Effector CD8-positive, alpha-beta T cell (primary cell): ENCODE measurements at places on chromosomes 7 and 10.

DNA sequence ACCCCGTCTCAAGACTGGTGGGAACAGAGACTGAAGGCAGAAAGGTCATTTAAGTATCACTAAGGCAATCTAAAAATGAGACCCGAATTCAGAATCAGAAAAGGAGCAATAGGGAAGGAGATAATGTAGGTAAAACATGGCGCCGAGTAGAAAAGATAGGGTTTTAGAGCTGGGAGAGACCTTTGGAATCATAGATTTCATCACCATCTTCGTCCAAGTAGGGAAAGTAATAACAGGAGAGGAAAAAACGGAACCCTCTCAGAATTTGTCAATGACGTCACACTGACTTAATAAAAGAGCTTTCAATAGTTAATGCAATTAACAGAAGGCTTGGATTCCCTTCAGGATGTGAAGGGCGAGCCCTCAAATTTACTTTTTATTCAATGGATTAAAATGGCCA lies 1.0 kb upstream of the UBN2 start:
- DNase-seq, result no peak

- DNase-seq, result no peak
These were observed 28.6 kb downstream of the VCL start for GRCh38 chr10:74026428-74027015.

GRCh38 chr10:12214093-12214492 lies 18.1 kb downstream of the CDC123 start:
- DNase-seq, result no peak

- no peak for DNase-seq
These were observed 63.5 kb downstream of the SAMD9 start for GRCh38 chr7:93053949-93054943.

GRCh38 chr10:99775850-99776249 lies 6.6 kb upstream of the ABCC2 start:
- no peak for DNase-seq

GRCh38 chr7:135774284-135774683 lies 25.7 kb upstream of the FAM180A start:
- DNase-seq, result no peak

- no peak for DNase-seq
These were observed 1.5 kb downstream of the ABCB4 start for GRCh38 chr7:87473986-87474385.

GRCh38 chr10:80461208-80462183 lies 7.4 kb downstream of the TSPAN14 start:
- DNase-seq, result no peak

GRCh38 chr7:111050875-111051416 lies 40.0 kb upstream of the LRRN3 start:
- no peak for DNase-seq

DNA sequence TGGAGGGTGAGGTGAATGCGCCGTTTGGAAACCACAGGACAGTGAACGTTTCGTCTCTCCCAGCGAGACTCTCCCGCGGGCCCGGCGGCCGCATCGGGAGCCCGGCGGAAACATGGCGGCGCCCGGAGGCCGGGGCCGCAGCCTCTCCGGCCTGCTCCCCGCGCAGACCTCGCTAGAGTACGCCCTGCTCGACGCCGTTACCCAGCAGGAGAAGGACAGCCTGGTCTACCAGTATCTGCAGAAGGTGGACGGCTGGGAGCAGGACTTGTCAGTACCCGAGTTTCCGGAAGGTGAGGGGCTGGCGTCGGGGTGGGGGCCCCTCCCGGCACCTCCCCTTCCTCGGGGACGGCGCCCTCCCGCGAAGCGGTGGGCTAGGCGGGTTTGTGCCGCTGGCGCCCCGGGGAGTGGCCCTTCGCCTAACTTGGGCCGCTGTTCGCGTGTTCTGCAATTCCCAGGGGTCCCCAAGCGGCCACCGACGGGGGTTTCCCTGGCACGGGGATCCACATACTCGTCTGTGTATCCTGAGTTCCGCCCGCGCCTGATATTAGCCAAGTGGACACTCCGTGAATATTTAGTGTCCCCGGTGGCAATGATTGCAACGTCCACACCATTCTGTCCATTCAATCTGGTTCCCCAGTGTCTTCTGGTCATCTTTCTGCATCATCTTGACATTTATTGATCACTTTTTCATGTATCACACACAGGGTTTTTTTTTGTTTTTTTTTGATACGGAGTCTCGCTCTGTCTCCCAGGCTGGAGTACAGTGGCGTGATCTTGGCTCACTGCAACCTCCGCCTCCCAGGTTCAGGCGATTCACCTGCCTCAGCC lies 514 bp downstream of the NHLRC2 start:
- DNase-seq, result peak; percentile 26

GRCh38 chr10:110398419-110399105 lies 93.8 kb upstream of the SMNDC1 start:
- DNase-seq, result no peak

DNA sequence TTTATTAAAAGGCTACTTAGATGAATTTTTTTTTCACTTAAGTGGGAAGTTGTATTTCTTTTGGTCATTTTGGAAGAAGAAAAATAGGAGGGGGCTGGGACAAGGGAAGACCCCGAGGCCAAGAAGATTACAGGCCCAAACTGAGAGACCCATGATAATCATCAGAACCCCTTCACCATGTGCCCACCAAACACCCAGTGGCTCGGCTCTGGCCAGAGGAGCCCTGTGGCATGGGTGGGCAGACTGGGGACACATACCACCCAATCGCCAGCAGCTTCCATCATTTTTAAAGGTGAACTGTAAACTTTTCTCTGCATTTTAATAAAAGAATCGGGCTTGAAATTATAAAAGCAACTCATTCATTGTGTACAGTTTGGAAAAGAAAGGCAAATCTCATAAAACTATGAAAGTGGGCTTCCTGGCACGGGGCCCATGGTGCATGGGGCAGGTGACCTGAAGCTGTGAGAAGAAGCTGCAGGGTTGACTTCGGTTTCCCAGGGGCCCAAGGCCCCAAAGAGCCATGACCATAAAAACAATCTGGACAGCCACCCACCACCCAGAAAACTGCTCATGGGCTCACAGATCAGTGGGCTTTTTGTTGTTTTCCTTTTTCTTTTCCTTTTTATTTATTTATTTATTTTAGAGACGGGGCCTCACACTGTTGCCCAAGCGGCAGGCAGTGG lies 29.4 kb upstream of the RET start:
- DNase-seq, result no peak

DNA sequence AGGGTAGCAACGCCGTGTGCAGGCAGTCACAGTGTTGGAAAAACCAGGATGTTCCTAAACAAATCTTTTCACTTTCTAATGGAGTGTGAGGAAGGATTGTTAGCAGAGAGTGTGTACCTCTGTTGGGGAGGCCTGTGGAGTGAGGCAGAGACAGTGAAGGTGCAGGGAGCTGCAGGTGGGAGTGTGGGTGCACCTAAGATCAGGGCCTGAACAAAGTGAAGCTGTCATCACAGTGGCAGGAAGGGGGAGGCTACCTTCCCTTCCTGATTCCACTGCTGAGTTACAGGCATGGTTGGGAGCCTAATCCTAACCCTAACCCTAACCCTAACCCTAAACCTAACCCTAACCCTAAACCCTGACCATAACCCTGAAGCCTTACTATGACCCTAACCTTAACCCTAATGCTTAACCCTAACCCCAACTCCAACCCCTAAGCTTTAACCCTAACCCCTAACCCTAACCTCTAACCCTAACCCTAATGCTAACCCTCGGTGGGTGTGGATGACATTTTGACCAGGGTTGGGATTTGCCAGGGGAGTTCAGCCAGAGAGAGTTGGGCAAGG lies 158.8 kb upstream of the KLF6 start:
- DNase-seq, result no peak

DNA sequence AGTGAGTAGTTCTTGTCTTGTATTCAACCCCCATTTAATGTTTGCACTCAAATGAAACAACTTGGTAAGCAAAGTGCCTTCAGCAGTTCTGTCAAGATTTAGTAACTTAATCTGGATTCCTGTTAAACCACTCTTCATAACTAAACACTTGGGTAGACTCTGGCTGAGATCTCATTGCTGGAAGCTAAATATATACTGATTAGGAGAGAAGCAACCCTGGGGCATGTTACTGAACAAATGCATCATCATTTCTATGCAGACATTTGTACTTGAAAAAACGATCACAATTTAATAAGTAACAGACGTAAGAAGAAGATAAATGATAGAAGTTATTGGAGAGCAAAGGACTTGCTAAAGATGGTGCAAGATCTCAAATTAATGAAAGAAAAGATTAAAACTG lies 308.4 kb upstream of the POM121L12 start:
- DNase-seq, result no peak

- DNase-seq, result no peak
These were observed 3.0 kb downstream of the GCC1 start for GRCh38 chr7:127582361-127582760.

GRCh38 chr7:78073609-78074382 lies 275.2 kb downstream of the PHTF2 start:
- DNase-seq, result no peak

DNA sequence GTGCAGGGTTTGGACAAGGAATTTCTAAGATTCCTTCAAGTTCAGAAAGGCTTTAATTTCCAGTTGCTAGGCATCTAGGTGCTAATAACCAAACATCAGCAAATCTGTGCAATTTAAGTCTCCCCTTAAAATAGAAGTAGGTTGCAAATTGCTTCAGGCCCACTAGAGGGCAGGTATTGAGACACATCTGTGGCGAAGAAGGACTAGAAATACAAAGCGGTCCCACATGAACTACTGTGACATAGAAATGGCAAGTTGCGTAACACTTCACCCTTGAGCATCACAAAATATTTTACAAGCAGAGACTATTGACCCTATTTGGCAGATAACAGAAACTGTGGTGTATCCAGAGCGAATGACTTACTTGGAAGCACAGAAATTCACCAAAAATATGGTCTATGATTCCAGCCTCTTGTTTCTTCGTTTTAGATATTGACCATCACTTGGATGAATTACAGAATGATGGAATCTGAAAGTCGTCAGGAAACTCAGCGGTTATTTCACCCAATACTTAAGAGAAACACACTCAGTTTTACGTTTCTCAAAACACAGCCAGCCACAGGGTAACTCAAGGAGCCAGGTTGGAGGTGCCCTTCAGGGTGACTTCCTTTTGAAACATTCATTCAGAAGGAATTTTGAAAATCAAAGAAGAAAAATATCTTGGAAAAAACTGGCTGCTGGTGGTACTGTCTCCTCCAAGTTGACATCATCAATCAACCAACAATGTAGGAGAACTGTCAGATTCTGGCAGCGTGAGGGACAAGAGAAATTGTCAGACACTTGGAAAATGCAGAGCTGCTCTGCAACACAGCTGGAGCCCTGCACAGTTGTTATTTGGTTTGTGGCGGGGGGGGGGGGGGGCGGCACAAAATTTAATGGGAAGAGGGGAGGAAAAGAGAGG lies 256.3 kb upstream of the MINDY3 start:
- DNase-seq, result no peak

DNA sequence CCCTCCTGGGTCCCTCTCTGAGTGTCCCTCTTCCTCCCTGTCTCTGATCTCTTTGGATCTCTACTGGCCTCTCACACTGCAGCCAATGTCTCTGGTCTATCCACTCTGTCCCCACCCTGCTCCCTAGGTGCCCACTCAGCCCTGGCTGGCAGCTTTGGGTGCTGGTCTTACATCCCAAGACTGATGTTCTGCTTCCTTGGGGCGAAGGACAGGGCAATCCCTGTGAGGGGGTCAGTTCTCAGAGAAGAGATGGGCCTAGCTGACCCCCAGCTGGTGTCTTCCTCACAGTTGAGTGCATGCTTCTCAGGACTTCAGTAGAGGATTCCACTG lies 51.7 kb upstream of the CAMK2B start:
- DNase-seq, result no peak

DNA sequence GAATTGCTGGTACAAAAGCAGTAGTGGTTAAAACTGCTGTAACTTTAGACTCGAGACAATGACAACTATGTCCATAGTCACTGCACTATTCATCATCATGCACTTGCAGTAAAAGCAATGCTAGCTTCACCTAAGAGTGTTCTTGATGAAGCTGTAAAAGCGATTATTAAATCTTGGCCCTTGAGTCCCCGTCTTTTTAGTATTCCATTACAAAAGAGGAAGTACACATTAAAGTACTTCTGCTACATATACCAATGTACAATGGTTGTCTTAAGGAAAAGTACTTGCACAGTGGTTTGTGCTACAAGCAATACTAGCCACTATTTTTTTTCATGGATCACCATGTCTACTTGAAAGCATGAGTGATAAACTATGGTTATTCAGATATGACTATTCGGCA lies 78.3 kb downstream of the ATAD1 start:
- DNase-seq, result no peak

GRCh38 chr7:150745086-150745485 lies 7.9 kb downstream of the GIMAP5 start:
- no peak for DNase-seq

GRCh38 chr10:38038932-38039245 lies 28.4 kb downstream of the ZNF33A start:
- DNase-seq, result no peak

GRCh38 chr7:111676811-111677210 lies 114.5 kb upstream of the IMMP2L start:
- no peak for DNase-seq

GRCh38 chr10:104350127-104350635 lies 3.5 kb upstream of the CFAP58 start:
- no peak for DNase-seq

GRCh38 chr7:119090851-119091250 lies 866.3 kb downstream of the ANKRD7 start:
- DNase-seq, result no peak

DNA sequence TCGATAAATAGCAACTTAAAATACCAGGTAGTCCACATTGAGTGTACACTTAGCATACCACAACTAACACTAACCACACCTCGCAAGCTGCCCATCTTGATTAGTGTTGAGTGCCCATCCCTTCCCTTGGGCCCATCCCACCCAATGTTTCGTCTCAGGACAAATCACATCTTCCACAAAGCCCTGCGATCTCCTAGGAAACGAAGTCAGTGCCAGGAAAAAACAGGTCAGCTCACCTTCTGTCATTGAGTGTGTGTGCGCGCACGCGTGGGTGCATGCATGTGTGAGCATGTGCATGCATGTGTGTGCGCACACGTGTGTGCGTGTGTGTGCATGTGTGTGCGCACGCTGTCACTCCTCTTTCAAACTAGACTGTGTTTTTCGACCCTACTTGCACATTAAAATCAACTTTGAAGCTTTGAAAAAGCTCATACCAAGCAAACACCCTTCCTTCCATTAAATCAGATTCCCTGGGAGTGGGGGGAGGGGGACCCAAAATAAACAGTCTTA lies 48.8 kb upstream of the OPALIN start:
- DNase-seq, result no peak

DNA sequence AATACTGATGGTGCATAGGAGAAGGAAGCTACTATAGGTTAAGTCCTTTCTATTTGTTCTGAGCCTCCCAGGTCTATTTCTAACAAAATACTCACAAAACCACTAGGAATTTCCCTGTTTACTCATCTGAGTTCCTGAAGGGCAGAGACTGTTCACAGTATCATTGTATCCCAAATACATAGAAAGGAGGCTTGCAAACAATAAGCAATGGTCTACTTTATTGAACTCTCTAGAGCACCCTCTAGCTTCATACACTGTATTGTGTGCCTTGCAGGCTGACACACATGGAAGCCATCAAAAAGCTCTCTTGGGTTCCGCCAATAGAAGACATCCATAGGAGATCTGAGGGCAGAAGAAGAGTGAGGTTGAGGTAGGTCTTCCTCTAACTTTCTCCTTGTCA lies 826.1 kb downstream of the GRM8 start:
- no peak for DNase-seq

GRCh38 chr7:76317782-76318487 lies 15.5 kb downstream of the HSPB1 start:
- peak; percentile 94 for DNase-seq

GRCh38 chr7:2833083-2833910 lies 10.8 kb downstream of the GNA12 start:
- DNase-seq, result no peak
